ENCODE measurements at places on chromosomes 3 and 15.

- DNase-seq, result no peak
Measured at GRCh38 chr15:40358471-40359353, 693 bp downstream of the DISP2 start.

- no peak for DNase-seq
Measured at GRCh38 chr15:80822676-80823075, 43.5 kb downstream of the CEMIP start.

DNA sequence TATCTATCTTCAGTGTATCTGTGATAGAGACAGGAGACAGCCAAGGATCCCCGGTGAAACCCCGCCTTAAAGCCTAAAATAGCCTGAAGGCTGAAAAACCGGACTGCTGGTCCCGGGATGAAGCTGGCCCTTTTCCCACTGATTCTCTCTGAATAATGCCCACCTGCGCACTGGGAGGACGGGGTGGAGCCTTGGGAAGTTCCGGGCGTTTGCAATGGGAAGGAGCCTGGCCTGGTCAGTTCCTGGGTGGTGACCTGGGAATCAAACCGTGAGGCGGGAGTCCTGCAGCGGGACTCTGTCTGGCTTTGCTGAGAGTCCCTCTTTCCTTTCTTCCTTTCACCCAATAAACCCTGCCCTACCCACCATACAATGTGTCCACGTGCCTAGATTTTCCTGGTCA lies 157.9 kb downstream of the C3orf38 start:
- DNase-seq, result no peak

GRCh38 chr3:47578119-47578632 lies 489 bp downstream of the CSPG5 start:
- no peak for DNase-seq

GRCh38 chr3:65322910-65323309 lies 635.1 kb upstream of the ADAMTS9 start:
- no peak for DNase-seq

DNA sequence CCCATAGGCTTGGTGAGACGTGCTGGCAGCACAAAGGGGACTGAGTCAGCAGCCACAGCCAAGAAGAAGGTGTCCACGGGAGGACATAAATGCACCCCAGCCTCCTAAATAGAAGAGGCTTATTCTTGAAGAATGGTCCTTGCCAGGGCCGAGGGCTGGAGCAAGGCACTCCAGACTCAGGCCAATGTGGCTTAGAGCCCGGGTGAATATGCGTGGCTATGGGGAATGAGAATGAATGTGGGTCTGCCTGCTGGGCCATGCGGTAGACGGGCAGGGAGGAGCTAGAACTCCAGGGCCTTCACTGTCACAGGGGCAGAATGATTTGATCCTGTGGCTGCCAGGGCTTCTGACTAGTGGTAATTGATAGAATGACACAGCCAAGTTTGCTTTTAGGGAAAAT lies 34.0 kb downstream of the DHX30 start:
- DNase-seq, result no peak

GRCh38 chr15:57217778-57218598 lies 158.3 kb upstream of the CGNL1 start:
- DNase-seq, result no peak

GRCh38 chr3:18425641-18426257 lies 610 bp upstream of the SATB1 start:
- DNase-seq, result no peak

DNA sequence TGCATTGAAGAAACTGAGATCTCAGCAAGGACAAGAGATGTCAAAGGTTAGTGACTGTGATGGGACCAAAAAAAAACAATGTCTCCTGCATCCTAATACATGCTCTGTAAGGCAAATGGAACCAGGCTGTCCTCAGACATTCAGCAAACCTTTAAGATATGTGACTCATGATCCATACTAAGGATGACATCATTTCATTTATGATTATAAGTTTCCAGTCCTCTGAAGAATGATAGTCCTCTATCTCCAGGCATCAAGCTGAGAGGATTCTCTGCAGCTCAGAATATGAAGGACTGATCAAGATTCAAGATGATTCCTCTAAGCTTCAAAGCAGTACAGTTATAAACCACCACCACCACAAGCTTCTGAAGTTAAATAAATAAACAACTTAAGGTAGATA lies 47.6 kb downstream of the SSR3 start:
- DNase-seq, result no peak

DNA sequence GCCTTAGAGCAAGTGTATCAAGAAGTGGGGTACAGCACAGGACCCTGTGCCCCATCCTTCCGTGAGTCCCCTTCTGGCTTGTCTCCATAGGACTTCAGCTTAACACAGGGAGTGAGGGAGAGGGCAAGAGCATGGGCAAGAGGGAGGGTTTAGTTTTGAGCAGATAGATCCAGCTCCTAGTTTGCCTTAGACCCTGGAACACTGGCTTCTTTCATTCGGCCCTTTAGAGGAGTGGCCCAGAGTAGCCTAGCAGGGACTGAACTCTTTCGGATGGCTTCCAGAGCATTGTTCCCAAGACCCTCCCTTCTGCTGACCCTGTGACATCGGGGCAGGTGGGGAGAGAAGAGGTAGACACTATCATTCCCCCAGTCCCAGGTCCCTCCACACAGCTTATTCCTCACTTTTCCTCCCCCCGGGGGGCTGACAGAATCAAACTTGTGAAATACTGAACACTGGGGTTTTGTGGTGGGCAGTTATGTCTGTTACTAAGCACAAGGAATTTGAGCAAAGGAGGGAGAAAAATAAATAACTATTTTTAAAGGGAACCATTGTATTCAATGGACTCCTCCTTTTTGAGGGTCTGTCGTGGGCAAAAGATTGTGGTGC lies 289.6 kb upstream of the C2CD4B start:
- DNase-seq, result no peak

- no peak for DNase-seq
Measured at GRCh38 chr3:131431754-131432153, 50.2 kb downstream of the NUDT16 start.

DNA sequence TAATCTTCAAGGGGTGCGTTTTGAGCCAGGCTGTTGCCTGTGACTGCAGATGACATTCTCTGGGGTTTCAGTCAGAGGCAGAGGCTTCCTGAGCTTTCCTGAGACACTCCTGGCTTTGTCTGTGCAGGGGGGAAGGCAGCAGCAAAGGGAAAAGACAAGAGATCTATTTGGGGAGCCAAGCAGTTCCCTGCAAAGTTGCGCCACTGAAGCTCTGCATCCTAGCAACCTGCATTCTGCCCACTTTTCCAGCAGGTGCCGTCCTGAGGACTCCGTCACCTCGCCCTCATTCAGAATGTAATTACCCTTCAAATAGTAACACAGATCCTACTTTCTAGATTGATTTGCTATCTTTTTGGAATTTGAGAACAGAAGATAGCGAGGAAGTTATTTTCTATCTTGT lies 1.9 kb upstream of the TMEM158 start:
- no peak for DNase-seq

DNA sequence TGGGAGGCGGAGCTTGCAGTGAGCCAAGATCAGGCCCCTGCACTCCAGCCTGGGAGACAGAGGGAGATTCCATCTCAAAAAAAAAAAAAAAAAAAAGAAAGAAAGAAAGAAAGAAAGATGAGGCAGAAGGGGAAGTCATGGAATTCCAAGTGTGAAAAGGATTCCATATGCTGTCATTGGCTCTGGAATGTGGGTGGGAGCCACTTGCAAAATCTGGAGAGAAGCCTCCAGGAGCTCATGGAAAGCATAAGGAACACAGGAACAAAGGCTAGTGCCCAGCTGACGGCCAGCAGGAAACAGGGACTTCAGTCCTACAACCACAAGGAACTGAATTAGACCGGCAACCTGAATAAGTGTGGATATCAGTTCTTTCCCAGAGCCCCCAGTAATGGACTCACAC lies 12.5 kb upstream of the TRAK1 start:
- DNase-seq, result no peak

GRCh38 chr15:64975390-64975789 lies 14.3 kb downstream of the SPG21 start:
- DNase-seq, result no peak

DNA sequence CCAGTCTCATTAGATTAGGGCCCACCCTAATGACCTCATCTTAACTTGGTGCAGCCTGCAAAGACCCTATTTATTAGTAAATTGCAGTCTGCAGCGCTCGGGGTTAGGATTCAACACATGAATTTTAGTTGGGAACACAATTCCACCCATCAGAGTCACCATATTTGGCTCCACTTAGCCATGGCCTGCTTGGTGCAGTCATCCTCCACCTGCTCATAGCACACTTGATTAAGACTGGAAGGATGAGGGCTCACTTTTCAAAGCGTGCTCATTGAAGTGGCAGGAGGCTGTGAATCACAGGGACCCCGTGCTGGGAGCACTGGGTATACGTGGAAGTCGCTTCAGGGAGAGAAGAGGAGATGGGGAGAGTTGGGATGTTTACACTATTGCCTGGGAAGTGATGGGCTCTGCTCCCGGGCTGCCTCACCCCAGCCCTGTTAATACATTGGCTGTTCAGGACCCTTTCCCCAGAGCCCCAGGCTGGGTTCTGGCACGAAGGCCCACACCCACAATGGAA lies 68.2 kb downstream of the ASB7 start:
- DNase-seq, result no peak

GRCh38 chr15:55960946-55961345 lies 32.5 kb downstream of the NEDD4 start:
- DNase-seq, result no peak

DNA sequence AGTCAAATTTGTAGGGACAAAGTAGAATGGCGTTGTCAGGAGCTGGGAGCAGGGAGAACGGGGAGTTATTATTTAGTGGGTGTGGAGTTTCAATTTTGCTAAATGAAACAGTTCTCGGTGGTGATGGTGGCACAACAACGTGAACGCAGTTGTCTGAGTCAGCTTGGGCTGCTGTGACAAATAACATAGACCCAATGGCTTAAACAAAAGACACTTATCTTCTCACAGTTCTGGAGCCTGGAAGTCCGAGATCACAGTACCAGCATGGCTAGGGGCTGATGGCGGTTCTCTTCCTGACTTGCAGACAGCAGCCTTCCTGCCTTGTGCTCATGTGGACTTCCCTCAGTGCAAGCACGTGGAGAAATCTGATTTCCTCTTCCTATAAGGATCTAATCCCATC lies 90.2 kb downstream of the CHSY1 start:
- no peak for DNase-seq

DNA sequence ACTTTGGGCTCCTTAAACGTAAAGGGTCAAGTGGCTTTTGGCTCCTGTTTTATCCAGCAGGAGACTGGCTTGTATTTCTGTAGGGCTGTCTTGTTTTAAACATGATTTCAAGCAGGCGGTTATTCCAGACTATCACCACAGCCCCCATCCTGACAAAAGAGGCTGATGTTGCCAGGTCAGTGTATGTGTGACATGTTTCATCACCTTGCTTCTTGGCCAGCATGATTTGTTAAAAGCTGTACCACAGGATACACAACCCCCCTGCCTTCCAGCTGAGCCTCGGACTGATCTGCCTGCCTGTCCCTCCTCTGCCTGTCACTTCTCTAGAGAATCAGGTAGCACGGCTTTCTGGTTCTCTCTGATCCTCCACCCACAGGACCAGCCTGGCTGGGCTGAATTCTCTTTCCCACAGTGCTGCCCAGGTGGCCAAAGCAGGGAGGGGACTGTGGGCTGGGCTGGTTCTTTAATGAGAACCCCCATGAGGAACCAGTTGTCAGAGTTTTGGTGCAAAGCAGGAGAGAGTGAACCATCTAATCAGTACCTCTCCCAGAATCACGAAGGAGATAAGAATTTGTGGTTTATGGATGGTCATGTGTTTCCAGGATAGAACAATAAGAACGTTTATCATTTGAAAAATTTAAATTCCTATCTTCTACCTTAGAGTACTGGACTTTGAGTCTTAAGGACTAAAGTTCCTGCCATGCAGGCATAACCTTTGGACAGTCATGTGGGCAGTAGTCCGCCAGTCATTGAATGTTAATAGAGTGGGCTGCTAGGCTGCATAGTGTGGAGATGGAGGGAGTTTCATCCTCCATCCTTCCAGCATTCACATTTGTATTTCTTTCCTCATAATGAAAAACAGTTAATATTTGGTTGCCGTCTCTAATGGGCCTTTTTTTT lies 8.8 kb downstream of the ABHD6 start:
- DNase-seq, result no peak

DNA sequence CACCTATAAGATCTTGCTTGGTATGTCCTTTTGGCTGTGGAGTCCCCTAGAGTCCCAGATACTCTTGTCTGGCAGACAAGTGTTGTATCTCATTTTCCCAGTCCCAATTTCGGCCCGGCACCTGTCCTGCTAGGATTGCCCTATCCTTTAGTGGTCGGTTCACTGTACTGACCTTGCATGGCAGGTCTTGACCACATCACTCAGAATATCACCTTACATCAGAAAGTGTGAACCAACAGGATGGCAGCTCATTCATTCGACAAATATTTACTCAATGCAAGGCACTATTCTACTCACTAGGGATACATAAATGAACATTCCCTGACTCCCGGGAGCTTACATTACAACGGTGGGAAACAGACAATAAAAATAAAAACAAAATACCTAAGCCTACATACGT lies 5.7 kb upstream of the CCDC80 start:
- no peak for DNase-seq

DNA sequence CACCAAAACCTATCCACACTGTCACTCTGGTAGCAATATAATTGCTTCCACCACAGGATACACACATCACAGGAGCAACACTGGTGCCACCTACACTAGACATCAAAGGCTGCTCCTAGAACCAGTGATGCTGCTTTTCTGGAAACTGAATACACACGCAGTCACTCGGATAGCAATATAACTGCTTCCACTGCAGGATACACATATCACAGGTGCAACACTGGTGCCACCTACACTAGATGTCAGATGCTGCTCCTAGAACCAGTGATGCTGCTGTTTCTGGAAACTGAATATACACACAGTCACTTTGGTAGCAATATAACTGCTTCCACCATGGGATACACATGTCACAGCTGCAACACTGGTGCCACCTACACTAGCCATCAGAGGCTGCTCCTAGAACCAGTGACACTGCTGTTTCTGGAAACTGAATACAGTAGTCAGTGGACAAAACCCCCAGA lies 6.9 kb upstream of the TNFSF10 start:
- DNase-seq, result no peak

DNA sequence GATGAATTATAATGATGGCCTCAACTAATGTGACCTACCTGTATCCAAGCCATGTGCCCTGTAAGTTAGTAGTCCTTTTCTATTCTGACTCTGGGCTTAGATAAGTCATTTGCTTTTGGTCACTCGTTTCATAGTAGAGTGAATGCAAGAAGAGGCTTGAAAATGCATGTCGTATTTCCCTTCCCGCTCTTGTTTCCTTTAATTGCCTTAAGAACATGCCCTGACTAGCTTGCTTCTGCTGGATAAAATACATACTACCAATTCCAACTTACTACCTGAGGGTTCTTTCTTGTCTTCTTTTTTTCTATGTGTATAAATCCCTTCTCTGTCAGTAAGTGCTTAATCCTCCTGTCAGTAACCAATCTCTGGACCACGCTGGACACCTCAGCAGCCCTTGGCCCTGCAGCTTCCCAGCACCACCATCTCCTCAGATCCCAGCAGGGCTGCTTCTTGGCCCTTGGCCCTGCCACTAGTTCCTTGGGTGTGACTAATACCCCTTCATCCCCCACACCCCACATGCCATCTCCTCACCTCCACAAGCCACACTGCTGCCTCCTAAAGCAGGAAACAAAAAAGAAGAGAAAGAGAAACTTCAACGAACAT lies 771.7 kb downstream of the IGSF11 start:
- DNase-seq, result no peak

Measured in NCI-H1436 treated with DMSO at 0.1 percent for 48 hours (cell line).